Right atrium auricular region (tissue), 2 donors: ENCODE measurements at places on chromosomes 4 and X. TPM values are rescaled to one million over a fixed set of nuclear protein-coding genes. Genes with fewer than 3 reads are reported as not detected.

The NOX1 gene
- total RNA-seq = not detected

The NAP1L3 gene
- 7.3 TPM for total RNA-seq

The HPGD gene
- total RNA-seq = 3.1 TPM

The MAGEA2B gene
- total RNA-seq = not detected

The IQCM gene
- total RNA-seq = not detected

The SMR3B gene
- not detected for total RNA-seq

The PSAPL1 gene
- total RNA-seq = 0.12 TPM

The ZRSR2 gene
- total RNA-seq = 6.1 TPM

The TEC gene
- 1.1 TPM for total RNA-seq

The CFI gene
- 30.4 TPM for total RNA-seq

The ERCC6L gene
- total RNA-seq = not detected

The SPINK2 gene
- total RNA-seq = 14.7 TPM

The FLNA gene
- total RNA-seq = 419 TPM

The SEC24B gene
- total RNA-seq = 27.4 TPM

The ITM2A gene
- total RNA-seq = 82.1 TPM

The FREM3 gene
- total RNA-seq = 0.04 TPM

The TEX13C gene
- not detected for total RNA-seq

The SPANXA2 gene
- not detected for total RNA-seq

The FMR1NB gene
- not detected for total RNA-seq
